ENCODE measurements at places on chromosomes 6 and 20. TPM values are rescaled to one million over a fixed set of nuclear protein-coding genes. Genes with fewer than 3 reads are reported as not detected.

Gene PPDPF
- polyA plus RNA-seq = 152 TPM

Gene BEND3
- polyA plus RNA-seq = not detected

Gene COL9A3
- polyA plus RNA-seq = not detected

Gene ARMH2
- polyA plus RNA-seq = 0.55 TPM

Gene SEMG1
- polyA plus RNA-seq = not detected
